ENCODE measurements at places on chromosomes 3 and 15.

- DNase-seq: no peak
Measured at GRCh38 chr3:38005076-38006020, 14.8 kb downstream of the VILL start.

DNA sequence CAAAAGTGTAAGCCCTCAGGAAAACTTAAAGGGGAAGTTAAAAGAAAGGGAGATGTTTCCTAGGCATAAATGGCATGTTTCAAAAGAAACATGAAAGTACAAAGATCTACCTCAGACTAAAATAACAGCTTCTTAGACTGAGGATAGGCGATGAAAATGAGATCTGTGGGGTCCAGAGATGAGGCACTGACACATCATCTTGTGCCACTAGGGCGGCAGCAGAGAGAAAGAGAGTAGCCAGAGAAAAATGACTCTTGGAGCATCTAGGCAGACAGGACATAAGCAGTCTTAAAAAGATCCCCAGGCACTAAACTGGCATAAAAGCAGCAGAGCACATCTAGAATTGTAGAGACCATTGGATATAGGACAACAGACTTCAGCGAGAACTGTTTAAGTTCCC lies 42.5 kb upstream of the RFX7 start:
- no peak for DNase-seq

- DNase-seq: no peak
Measured at GRCh38 chr15:35209838-35210237, 124.7 kb upstream of the NANOGP8 start.

DNA sequence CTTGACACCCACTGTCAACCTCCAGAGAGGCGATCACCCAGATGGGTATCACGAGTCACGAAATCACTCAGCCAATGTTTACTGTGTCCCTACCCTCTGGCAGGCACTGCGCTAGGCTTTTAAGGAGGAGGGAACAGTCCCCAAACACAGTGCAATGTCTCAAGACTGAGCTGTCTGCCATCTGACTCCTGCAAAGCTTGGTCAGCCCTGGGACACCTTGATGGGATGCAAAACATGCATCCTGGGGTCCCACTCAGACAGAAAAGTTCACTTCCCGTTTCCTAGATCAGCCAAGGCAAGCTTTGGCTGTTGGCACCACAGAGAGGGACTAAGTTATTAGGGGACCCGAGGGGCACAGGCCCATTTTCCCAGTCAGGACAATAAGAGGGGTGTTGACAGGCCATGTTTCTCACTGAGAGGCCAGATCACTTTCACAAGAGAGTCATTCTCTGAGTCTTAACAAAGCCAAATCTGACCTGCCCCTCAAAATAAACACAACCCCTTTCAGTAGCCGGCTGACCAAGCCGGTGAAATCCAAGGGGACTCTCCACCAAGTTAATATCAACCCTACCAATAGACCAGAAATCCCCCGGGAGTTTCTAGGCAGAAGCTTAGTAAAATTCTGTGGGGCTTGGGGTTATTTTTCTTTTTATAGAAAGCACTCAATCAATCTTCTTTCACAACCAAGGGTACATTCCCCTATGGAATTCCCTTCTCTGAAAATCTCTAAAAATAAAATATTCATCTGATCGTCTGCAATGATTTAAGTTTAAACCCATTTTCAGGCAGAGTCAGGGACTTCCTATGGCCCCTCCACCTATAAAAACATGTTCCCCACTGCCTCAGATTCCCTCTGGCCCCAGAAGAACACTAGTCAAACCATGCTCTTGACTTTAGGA lies 3.5 kb downstream of the RFTN1 start:
- DNase-seq: no peak

DNA sequence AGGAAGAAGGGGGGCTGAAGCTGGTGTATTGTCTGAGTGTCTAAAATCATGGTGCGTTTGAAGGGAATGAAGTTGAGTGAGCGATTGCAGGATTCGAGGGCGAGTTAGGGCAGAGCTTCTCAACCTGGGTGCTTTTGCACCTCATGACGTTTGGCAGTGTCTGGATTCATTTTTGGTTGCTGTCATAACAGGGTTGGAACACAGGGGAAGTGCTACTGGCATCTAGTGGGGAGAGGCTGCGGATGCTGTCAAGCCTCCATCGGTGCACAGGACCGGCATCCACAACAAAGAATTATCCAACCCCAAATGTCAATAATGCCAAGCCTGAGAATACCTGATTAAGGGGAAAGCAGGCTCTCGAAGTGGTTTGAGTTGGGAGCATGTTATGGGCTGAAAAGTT lies 120.0 kb downstream of the SLCO3A1 start:
- no peak for DNase-seq

DNA sequence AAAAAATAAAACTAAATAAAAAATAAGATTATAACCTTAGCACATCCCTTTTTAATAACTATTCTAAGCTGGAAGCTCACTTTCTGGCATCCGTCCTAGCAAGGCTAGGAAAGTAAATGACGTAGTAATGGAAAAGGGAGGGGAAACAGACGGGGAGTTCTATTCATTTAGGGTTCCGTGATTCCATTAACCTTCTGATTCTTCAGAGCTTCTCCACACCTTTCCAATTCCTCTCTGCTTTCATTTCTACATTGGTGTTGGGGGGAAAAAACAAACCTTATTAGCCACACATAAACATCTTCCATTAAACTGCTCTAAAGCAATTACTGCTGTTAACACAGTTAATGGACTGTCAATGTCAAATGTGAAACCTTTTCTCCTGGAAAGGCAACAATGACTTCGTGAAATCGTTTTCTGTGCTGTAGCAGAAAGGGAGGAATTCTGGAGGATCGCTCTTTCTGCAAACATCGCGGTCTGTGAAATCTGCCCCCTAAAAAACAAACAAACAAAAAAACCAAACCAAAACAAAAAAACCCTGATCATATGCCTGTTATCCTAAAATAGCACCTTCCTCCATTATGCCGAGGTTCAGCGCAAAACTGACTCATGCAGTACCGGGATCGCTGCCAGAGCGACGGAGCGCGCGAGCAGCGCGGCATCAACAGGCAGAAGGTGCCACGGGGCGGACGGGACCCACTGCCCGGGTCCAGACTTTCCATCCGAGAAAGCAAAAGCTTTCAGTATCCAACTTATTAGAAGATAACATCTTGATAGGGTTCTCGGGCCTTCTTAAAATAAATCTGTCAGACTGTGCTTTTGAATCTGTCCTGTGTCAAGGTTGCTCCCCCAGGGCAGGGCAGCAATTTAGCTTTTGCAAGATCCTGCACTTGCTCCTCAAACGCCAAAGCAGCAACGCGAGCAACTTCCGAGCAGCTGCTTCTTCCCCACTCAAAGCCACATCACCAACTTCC lies 156.2 kb downstream of the FGF12 start:
- DNase-seq: peak; percentile 29

GRCh38 chr15:90638201-90638691 lies 78.9 kb upstream of the BLM start:
- DNase-seq: no peak

DNA sequence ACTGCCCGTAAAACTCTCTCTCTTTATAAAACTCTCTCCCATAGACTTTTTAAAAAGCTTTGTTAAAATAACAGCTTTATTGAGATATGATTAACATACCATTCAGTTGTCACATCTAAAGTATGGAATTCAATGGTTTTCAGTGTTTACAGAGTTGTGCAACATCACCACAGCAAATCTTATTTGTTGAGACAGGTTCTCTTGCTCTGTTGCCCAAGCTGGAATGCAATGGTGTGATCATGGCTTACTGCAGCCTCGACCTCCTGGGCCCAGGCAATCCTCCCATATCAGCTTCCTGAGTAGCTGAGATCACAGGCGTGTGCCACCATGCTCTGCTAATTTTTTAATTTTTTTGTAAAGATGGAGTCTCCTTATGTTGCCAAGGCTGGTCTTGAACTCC lies 35.9 kb upstream of the TRAK1 start:
- no peak for DNase-seq

- no peak for DNase-seq
Measured at GRCh38 chr3:46874430-46874829, 3.1 kb upstream of the PTH1R start.

DNA sequence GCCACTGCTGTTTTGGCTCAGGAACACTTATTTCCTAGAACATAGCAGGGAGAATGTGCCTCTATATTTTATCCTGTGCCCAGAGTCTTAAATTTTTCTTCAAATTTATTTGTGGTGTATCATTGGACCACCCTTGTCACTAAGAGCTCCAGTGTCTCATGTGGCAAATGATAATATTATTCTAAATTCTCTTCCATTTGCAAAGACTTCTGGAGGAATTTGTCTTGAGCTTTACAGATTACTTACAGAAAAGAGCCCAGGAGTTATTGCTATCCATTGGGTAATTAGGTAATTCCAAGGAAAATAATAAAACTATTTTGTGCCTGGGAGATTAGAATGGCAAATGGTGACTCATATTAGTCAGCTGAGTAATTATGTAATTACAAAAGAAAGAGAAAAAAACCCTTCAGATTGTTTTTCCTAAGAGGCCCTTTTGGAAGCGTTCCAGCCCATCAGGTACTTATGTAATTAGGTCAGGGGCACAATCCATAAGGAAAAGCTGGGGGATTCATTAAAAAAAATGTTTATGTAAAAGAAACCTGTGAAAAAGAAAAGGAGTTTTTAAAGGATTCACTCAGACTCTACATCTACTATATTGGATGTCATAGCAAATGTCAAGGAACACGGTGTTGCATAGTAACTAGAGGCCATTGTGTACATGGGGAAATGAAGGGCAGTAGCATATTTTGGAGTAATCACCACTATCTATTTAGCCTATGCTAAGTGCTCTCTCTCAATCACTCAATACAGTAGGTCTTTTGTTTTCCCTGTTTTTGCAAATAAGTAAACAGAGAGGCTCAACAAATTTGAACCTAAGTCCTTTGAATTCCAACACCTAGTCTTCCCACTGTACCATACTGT lies 380.9 kb upstream of the RARB start:
- no peak for DNase-seq

GRCh38 chr3:9450991-9451390 lies 53.6 kb downstream of the SETD5 start:
- no peak for DNase-seq

- no peak for DNase-seq
Measured at GRCh38 chr15:59410391-59410896, 27.5 kb upstream of the FAM81A start.

- DNase-seq: no peak
Measured at GRCh38 chr3:27554706-27555105, 70.5 kb upstream of the SLC4A7 start.

GRCh38 chr3:101744811-101745210 lies 20.4 kb downstream of the CEP97 start:
- no peak for DNase-seq

- DNase-seq: peak; percentile 64
Measured at GRCh38 chr3:133663569-133664313, 2.0 kb upstream of the TOPBP1 start.

DNA sequence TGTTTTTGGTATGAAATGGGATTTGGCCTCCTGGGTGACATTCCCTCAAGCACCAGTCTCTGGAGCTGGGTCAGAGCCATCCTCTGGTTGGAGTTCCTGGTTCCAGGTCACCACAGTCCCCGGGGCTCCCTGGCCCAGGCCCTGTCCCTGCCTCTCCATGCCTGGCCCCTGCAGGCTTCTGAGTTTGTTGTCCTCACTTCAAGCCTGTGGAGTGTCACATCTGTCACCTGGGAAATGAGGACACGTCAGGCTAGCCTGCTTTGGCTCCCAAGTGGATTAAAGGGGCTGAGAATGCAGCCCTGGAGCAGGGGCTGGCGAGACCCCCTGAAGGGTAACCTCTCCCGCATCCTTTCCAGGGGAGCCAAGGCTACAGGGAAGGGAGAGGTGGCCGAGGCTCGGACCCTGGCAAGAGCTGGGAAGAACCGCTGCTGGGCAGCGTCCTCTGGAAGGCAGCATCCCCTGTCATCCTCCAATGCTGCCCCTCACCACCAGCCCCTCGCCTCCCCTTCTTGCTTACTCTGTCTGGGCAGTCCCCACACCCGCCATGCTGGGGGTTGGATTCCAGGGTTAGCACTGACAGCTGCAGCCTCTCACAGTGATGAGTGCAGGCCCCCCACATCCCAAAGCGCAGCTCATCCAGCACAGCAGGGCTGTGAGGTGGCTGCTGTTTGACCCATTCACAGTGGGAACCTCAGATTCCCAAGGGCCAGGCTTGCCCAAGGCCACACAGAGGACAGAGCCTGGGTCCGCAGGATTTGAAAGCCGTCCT lies 75.5 kb upstream of the IQSEC1 start:
- DNase-seq: no peak

- peak; percentile 56 for DNase-seq
Measured at GRCh38 chr3:128547368-128547987, 54.5 kb upstream of the GATA2 start.

DNA sequence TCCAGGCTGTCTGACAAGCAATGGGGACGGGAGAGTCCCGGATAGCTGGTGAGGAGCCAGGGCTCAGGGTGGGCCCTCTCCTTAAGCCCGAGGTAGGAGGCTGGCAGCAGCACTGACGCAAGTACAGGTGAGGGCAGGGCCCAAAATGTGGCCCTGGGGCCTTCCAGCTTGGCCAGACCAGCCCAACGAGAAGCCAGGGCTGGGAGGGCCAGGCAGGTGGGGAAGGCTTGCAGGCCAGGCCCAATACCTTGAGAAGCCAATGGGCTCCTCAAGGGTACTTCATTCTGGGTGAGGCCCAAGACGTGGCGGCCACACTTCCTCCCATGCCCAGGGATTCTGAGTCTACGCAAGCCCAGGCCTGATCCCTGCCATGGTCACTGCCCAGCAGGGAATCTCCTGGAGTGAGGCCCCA lies 37.2 kb downstream of the AMOTL2 start:
- no peak for DNase-seq

All from AG08396 (cell line).